ENCODE measurements at places on chromosomes 1 and 21. TPM values are rescaled to one million over a fixed set of nuclear protein-coding genes. Genes with fewer than 3 reads are reported as not detected.

RGS7 gene
- not detected for total RNA-seq

S100A1 gene
- total RNA-seq = not detected

MYOM3 gene
- total RNA-seq = not detected

TEX38 gene
- not detected for total RNA-seq

DAP3 gene
- total RNA-seq = 145 TPM

EPHA2 gene
- total RNA-seq = 0.22 TPM

CD5L gene
- not detected for total RNA-seq

OR2G6 gene
- total RNA-seq = not detected

DNA sequence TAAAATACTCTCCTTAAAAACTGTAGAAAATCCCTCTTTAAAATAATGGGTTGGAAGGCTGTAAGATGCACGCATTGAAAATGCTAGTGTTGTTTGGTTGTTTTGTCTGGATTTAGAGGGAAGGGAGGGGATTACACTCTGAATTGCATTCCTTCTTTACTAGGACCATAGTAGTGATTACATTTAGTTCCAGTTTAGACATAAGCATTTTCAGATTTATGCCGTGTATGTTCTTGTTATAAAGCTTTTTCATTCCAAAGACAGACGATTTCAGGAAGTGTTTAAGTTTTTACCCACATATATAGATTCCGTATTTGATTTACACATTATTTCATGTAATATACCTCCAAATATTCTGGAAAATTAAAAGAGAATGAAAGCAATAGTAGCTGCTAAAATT is 538.4 kb downstream of the PTPRC start:
- DNase-seq = no peak

DNA sequence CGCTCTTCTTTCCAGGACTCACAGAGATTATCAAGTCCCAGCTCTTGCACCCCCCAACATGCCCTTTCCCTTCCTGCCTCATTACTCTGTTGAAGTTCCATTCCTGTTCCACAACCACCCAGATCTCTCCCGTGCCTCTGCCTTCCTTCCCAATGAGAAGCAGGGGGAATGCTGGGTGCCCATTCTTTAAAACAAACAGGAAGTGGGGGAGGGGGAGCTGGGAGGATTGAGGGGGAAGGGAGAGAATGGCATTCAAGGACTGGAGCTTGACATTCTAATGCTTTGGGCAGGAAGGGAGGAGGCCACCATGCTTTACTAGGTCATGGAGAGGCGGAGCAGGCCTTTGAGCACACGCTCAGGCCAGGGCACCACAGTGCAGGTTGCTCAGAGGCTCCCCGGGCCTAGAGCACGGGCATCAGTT is 150.3 kb upstream of the IRF2BP2 start:
- no peak for DNase-seq

DNA sequence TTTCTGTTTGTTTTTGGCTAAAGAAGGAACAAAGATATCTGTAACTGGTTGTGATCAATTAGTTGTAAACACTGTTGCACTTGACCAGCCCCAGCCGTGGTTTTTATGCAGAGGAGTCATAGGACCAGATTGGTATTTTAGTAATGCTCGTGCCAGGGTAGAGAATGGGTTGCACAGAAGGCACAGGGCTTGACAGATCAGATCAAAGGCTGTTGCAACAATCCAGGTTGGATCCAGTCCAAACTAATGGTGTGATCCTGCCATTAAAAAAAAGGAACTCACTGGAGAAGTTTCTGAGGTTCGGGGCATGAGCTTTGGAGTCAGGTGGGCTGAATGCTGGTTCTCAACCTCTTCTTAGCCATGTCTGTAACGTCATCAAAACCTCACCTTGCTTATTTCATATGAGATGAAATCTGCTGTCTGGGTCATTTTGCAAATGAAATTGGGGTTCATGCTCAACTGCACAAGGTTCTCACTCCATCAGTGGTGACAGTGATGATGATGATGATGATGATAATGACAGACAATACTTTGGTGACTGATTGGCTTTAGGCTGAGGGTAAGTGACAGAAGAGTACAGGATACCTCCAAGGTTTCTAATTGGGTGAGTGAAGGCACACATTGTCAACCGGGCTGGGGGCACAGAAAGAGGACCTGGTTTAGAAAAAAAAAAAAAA is 43.1 kb downstream of the ZNF281 start:
- DNase-seq = no peak

GRCh38 chr1:232629250-232630046 is 485 bp downstream of the SIPA1L2 start:
- DNase-seq = peak; percentile 39

DNA sequence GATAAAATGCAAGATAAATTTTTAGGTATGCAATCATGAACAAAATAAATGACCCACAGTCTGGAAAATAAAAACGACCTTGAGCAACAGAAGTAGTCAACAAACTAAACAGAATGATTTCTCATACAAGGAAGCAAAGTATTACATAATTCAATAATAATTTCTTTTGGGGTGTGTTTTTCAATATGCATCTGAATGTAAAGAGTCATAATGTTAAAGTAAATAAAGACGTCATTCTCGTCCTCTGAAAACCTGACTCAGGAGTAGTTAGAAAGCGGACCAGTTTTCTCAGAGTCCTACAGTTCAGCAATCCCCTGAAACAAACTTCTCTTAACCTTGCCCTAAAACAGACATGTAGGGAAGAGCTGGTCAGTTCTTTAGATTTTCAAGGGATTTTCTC is 18.6 kb downstream of the CDC42BPA start:
- no peak for DNase-seq

DNA sequence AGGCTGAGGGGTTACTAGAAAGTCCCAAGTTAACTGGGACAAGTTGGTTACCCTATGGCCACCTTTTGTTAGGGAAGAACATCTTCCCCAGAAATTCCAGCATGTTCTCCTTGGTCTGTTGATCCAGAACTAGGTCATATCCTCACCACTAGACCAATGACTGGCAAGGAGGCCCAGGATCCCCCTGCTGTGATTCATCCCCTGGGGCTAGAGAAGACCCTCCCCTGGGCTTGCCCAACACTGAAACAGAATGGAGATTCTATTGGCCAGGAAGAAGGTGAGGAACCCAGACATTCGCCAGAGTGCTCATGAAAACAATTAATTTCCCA is 90.1 kb upstream of the SIM2 start:
- DNase-seq = no peak

DNA sequence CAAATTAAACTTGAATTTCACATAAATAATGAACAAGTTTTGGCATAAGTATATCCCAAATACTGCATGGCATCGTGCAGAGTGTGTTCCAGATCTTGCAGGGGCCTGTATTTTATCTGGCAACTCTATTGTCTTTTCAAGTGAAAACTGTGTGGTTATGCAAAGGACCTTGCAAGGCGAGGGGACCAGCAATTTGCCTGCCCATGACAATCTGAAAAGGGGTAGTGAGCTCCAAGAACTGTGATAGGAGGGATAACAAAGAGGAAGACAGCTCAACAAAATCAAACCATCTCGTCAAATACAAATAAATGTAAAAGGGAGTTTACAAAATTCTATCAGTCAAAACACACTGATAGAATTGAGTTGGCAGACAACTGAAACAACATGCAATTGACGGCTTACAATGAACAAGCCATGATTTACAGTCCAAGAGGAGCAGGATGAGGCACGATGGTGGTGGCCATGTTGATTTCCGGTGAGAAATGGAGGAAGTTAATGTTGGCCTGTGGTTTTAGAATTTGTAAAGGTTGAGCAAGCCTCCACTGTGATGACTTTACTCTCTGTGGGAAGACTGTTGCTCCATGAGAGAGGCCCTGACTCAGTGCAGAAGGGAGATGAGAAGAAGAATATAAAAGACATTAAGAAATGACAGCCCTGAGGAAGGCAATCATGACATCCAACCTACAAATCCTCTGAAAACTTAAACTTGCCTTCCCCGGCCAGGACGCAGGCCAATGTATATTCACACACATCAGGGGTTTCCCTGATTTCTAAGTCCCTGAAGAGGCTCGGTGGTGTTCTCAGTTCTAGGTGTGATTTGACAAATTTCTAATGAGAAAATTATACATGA is 132.2 kb downstream of the ADSS2 start:
- DNase-seq = peak; percentile 78

DNA sequence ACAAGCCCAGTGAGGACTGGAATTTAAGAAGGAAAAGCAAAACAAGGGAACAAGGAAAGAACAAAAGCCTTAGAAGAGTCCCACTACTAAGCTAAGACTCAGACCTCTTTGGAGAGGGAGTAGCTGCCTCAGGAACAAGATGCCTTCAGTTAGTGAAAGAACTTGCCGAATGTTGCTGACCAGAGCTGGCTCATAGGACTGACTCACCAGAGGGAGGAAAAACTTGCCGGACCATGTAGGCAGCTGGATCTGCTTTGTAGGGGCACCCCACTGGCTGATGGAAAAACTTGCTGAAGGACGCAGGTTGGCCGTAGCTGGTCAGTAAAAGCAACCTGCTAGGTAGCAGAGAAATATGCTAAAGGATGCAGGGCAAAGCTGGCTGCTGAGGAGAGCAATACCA is 15.3 kb upstream of the ZSWIM5 start:
- DNase-seq = no peak

GRCh38 chr1:57489358-57490036 is 65.6 kb upstream of the DAB1 start:
- no peak for DNase-seq

DNA sequence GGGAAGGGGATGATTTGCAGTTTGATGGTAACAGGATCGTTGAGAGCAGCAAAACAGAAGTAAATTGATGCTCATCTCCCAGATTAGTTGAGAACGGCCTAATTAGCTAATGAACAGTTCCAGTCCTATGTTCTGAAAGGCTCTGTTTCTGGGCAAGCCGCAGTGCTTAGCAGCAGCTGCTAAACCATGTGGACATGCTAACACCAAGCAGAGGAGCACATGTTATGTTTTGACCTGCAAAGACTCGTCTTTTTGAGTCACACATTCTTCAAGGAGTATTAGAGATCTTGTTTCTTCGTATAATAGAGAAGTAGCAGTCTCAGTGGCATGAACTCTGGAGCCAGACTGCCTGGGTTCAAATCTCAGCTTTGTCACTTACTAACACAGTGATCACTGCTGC is 58.1 kb downstream of the CACNA1E start:
- no peak for DNase-seq

DNA sequence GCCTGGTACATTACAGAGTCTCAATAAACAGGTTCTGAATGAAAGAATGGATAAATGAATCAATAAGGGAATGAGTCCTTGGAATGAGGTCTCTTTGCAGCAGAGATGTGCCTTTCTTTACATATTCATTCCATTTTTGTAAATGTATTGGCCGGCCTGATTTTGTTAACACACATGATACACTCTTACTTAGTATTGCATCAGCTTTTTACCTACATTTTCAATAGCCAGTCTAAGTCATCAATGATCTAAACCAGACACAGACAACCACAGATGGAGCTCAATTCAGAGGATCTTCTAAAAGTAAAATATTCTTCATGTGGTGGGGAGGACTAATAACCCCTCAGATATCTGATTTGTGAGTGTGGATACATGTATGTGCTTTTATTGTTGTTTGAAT is 653.1 kb downstream of the LMO4 start:
- no peak for DNase-seq

DNA sequence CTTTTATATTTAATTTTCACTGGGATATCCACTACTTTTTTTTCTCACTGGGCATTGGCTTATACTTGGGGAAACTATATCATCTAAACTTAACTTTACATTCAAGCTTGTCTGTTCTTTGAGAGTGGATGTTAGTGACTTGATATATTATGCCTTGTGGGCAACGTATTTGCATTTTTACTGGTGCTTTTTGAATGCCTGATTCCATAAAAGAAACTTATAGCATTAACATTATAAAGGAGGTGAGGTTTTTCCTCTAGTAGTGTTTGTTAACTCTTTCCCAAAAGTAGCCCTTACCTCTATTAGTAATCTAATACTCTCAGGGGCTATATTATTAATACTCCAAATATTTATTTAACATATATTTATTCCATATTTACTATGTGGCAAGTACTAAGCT is 416.5 kb downstream of the PLA2G4A start:
- DNase-seq = no peak

GRCh38 chr1:41580520-41581172 is 96.2 kb upstream of the EDN2 start:
- no peak for DNase-seq

DNA sequence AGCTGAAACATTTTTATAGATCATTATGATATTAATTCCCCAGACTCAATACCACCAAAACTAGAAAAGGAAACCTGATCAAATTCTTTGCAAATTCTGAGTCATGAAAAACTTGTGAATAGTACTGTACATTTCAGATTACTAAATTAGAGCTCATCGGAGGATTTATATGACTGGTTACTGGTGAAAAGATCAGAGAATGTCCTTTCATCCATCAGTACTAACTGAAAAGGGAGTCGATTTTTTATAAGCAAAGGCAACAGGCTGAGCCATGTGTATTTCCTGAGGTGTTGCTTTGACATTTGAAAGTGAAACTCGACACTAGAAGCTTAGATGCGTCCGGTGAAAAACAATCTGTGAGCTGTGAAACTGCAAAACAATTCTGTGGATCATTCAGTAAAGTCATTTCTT is 155.7 kb downstream of the TNFSF18 start:
- DNase-seq = peak; percentile 29

Data from activated CD4-positive, alpha-beta memory T cell treated with anti-CD3 and anti-CD28 coated beads for 36 hours (primary cell).